Aorta (tissue), 5 donors: ENCODE measurements at places on chromosomes 1 and 21.
A peak's percentile ranks its signal among the peaks of the same experiment; 100 is the strongest.

- DNase-seq = no peak
These were observed 9.5 kb upstream of the DEGS1 start for GRCh38 chr1:224173523-224173922.

DNA sequence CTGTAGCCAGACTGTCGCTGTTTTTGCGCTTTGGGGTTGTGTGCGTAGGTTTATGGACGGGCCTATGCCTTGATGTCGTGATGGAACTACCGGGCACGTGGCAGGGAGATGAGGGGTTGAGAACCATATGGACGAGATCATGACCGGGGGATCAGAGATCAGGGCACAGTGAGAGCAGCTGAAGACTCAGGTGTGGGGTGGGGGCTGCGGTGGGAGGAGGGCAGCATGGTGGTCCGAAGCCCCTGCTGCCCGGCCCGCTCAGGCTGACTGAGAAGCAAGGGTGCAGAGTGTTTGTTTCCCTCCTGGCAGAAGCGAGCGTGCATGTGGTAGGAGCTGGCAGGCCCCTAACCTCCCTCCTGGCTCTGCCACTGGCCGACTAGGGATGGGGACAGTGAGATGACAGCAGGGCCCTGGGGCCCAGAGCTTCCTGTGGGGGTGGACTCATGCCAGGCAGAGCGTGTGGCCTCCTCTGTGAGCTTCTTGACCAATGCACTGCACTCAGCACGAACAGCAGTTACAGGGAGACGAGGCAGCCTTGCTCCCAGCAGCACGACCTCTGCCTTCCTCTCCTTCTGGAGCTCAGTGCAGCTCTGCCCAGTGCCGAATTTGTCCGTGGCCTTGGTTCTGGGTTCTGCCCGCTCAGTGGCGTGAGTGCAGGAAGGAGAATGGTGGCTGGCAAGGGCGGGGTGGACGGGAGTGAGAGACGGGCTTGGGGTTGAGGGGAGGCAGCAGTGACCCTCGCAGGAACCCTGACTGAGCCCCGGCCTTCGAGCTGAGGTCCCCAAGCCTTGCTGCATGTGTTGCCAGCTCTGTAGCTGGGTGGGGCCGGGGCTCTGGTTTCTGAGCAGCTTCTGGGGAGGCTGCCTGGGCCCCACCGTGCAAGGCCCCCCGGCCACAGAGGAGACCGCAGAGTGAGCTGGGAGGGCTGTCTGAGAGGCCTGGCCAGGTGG is 22.2 kb upstream of the LRRC3 start:
- peak; percentile 23 for DNase-seq

- no peak for DNase-seq
These were observed 246.9 kb downstream of the GRIK3 start for GRCh38 chr1:36787312-36787913.

GRCh38 chr1:206111271-206111927 is 5.8 kb downstream of the AVPR1B start:
- DNase-seq = no peak

DNA sequence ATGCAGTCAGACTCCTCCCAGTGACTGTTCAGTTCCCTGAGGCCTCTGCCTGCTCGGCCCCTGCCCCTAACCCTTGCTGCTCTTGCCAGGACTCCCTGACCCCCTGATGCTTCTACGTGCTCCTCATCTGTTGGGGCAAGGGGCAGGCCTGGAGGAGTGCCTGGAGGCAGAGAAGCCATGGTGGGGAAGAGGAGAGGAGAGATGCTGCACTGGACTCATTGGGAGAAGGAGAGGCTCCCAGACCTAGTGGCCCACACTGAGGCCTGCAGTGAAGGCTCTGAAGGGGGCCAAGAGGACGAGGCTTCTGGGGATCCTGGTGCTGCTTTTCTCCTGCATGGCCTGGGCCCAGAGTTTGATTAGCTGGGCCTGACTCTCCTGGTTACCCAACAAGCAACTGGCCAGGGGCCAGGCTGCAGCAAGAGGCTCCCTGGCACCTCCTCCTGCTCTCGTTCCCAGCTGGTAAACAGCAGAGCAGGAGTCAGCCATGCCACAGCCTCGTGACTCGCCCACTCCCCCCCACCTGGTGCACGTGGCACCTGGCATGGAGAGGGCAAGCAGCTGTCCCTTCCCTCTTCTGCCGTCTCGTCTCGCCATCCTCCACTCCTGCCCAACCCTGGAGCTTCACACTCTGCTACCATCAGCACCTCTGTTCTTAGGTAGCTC is 847 bp upstream of the RORC start:
- no peak for DNase-seq

- no peak for DNase-seq
These were observed 202.2 kb upstream of the NFIA start for GRCh38 chr1:60880202-60880601.

- DNase-seq = no peak
These were observed at the start of gene NMNAT2 for GRCh38 chr1:183417772-183418491. NMNAT2 (minus strand) TSS chr1:183418380; CDS start chr1:183418267, 113 bp downstream.

GRCh38 chr1:66182551-66183178 is 351.3 kb upstream of the SGIP1 start:
- no peak for DNase-seq

DNA sequence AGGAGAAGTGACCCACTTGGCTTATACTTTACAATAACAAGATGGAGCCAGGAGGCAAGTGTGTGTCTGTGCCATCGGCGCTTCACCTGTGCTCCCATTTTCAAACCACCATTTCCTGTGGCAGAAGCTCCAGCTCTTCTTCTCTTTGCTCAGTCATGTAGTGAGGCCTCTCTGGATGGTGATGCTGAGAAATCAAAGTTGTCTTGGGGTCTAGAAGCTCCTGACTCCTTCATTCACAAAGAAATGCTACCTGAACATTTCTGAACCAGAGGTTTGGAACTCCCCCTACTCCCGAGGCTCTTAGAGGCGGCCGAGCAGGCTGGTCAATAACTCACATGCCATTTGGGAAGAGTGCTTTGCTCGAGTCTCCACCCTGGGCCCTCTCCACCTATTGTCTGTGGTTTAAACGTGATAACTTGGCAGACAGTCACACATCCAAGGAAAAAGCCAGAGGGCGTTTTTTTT is 18.0 kb downstream of the SLAMF1 start:
- no peak for DNase-seq

- DNase-seq = no peak
These were observed 3.5 kb downstream of the DHCR24 start for GRCh38 chr1:54883349-54884102.

DNA sequence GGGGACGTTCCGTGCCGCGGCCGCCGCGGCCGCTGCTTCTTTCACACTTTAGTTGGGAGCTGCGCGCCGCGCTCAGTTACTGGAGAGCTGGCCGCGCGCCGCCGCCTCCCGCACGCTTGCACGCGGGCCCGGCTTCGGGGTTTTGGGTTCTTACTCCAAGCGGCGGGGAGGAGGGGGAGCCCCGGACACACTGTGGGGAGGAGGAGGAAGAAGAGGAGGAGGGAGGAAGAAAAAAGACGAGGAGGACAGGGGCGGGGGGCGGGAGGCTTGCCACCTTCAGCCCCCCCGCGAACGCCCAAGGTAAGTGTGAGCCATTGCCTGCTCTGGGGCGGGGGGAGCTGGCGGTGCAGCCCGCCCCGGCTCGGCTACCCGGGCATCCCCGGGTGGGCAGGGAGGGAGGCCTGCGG is 243 bp downstream of the C1orf21 start:
- no peak for DNase-seq

DNA sequence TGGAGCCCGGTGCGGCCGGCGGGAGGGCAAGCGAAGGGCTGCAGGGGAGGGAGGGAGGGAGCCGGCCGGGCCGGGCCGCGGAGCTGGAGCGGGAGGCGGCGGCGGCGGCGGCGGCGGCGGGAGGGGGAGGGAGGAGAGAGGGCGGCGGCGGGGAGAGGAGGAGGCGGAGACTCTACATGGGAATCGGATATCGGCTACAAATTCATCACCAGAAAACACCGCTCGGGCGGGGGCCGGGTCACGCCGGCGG is at the start of gene AKT3:
Gene AKT3, minus strand, starts transcription at position 42 of the 250 bp plus-strand sequence. CDS start 7,073 bp downstream, outside the sequence.
- peak; percentile 90 for DNase-seq

DNA sequence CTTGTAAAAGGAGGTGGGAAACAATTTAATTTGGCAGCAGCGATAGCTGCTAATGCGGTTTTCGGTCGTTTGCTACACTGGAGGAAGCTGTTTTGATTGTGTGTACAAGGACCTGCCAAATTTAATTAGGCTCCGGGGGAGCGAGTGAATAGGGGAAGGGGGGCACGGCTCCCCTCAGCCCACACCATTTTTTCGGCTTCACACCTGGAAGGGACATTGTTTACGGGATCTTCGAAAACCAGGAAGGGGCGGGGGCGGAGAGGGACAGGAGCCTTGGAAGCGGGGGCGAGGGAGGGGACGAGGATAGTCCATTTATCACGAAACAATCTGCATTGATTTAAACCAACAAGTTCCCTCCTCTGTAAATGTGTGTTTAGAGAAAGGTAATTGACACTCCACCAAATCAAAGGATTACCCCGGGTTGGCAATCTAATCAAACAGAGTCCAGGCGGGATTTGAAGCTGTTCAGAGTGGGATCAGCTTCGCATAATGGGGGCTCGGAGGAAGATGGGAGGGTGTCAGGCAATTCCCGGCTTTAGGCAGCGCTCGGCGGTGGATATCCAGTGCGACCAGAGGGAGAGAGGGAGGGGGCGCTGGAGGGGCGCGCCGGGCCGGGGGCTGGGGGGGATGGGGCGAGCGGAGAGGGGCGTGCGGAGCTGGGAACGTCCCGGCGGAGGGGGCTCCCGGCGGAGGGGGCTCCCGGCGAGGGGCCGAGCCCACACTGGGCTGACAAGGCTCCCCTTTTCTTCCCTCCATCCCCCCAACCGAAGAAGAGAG is 9.8 kb downstream of the PAX7 start:
- no peak for DNase-seq

DNA sequence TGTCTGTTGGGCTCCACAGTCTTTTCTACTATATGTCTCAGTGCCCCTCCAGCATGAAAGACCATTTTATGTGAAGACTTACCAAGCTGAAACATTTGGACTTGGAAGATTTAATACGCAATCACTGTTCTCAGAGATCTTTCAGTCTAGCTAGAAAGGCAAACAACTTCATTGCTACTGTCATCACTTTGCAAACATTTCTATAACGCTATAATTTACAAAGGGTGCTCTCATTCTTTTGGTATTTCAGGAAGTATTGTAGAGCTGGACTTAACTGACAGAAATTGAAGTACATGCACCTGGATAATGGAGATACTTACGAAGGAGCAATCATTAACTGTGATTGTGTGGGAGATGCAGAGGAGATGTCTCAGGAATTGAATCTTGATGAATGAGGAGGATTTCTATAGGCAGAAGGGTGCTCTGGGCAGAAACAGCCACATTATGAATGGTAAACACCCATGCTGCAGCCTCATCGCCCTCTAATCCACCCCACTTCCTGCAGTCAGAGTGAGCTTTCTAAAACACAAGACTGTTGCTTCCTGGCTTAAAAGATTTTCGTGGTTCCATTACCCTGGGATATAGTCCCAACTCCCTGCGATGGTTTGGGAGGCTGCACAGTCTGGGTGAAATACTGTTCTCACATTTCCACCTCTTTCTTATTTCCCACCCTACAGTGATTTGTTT is 75.1 kb upstream of the GNG12 start:
- no peak for DNase-seq

DNA sequence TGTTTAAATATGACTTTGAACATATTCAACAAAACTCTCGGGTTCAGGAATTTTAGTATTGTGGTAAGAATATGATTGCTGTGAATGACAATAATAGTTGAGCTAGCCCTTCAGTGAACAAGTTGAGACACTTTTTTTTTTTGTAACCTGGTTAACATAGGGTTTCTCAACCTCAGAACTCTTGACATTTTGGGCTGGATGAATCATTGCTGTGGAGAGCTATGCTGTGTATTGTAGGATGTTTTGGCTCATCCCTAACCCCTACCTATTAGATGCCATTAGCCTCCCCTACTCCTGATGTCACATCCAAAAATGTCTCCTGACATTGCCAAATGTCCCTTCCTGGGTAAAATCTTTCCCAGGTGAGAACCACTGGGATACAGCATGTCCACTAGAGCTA is 113.7 kb downstream of the RUNX1 start:
- DNase-seq = no peak

DNA sequence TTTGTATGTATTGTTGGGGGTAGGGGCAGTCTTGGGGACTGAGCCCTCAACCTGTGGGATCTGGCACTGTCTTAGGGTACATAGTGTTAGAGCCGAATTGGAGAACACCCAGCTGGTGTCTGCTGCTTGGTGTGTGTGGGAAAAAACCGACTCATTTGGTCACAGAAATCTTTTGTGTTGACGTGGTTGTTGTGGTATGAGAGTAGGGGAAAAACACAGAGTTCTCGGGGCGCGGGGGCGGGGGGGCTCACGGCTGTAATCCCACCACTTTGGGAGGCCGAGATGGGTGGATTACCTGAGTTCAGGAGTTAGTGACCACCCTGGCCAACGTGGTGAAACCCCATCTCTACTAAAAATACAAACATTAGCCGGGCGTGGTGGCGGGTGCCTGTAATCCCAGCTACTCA is 15.3 kb upstream of the SRSF10 start:
- DNase-seq = no peak

DNA sequence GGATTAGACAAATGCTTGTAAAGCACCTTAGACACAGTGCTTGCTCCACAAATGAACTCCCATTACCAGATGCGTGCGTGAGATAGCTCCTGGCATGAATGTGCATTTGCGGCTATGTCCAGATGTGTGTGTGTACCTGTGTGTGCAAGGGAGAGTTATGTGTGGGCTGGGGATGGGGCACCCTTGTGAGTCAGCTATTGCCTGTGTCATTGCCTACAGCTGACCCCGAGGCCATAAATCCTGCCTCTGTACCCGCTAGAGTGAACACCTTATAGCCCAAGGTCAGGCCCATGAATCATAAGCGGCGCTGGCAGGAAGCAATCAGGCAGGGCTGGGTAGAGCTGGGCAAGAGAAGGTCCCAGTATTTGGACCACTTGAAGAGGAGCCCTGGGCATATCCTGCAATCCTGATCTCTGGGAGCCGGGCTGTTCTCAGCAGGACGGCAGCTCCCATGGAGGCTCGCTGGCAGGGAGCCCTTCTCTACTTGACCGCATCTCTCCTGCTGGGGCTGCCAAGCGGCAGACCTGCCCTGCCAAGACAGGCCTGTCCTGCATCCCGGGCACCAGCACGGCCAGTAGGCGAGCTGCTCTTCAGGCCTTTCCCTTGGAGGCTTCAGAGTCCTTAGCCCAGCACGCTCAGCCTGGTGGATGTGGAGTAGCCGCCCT is 86.4 kb downstream of the TMEM53 start:
- DNase-seq = no peak

- DNase-seq = no peak
These were observed 4.8 kb upstream of the SLAMF9 start for GRCh38 chr1:159958719-159959380.

- DNase-seq = peak; percentile 51
These were observed 43.7 kb upstream of the MAB21L3 start for GRCh38 chr1:116067566-116067890.

- no peak for DNase-seq
These were observed 2.9 kb downstream of the C1orf105 start for GRCh38 chr1:172423336-172423735.

GRCh38 chr1:19044975-19045831 is 88.7 kb upstream of the IFFO2 start:
- DNase-seq = no peak

DNA sequence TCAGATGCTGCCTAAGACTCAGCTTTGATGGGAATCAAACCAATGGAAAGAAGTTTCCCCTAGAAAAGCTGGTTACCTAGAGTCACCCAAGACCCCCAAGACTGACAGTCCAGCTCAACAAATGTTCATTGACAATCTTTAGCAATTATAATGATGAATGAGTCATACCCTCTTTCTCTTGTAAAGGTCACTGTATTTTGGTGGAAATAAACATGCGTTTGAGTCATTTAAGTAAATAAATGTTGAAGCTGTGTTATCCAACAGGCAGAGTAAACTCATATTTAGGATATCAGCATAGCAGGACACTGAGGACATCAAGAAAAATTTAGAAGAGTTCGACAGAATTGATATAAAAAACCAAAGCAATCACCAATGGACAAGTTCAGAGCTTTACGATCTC is 295.9 kb downstream of the RGS7 start:
- no peak for DNase-seq

- no peak for DNase-seq
These were observed 155.8 kb downstream of the TRABD2B start for GRCh38 chr1:47841356-47841755.
